ENCODE measurements at places on chromosomes 5 and 9.

DNA sequence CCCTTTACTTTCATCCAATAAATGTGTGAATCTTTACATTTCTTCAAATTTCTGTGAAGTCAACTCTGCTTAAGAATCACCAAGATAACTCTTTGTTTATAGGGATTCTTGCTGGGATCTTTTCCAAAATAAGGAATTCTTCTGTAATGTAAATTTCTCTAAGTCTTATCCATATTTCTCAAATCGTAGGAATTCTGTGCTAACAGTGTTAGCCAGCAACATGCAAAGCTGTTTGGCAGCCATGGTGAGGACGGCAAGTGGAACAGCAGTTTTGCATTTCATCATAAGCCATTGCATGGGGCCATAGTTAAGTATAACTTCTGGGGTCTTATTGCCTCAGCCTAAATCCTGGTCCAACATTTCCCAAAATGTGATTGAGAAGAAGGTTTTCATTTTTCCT lies 310.5 kb upstream of the PRR16 start:
- DNase-seq, result no peak

- no peak for DNase-seq
Measured at GRCh38 chr9:3976865-3977613, 322.8 kb downstream of the GLIS3 start.

- DNase-seq, result no peak
Measured at GRCh38 chr5:98570010-98570409, 203.5 kb upstream of the RGMB start.

DNA sequence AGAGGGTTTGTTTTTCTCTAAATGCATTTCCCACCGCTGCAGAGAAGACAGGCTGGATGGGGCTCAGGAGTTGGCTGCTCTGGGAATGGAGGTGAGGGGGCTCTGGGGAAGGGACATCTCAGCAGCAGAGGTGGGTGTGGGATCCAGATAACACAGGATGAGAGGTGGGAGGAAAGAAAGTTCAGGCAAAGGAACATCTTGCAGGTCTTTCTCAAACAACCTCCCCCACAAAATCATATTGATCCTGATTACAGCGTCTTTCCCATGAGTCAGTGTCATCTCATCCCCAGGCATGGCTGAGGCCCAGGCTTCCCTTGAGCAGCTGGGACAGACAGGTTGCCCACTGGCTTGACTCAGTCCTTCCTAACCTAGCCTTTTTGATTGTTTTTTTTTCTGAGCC lies 11.3 kb upstream of the ACSL6 start:
- DNase-seq, result no peak

DNA sequence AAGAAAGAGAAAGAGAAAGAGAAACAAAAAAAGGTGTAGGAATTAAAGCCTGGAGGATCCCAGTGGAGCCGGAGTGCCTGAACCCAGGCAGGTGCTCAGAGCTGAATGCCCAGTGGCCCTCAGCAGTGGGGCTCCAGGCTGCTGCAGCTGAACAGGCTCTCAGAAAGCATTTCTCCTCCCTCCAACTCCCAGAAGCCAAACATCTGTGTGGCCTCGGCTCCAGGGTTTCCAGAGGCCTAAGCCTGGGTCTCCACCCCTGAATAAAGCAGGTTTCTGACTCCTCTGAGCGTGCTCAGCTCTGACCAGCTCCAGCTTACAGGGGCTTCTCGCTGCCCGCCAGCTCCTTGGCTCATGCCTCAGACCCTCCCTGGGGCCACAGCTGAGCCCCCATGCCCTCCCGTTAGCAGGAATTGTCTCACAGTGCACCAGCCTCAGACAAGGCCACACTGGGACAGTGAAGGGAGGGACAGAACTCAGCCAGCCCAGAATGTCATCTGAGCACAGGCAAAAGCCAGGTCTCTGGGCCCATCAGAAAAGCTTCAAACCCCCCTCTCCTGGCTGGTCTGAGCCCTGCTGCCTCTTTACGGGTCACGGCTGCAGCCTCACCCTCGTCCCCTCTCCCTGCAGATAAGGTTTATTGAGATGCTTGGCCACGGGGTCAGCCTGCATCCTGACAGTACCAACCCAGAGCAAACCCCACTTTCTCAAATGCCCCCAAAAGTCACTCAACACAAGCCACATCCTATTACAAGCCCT lies 114.4 kb upstream of the PPP1R26 start:
- DNase-seq, result no peak

- no peak for DNase-seq
Measured at GRCh38 chr9:111700776-111701175, 39.4 kb downstream of the GNG10 start.

DNA sequence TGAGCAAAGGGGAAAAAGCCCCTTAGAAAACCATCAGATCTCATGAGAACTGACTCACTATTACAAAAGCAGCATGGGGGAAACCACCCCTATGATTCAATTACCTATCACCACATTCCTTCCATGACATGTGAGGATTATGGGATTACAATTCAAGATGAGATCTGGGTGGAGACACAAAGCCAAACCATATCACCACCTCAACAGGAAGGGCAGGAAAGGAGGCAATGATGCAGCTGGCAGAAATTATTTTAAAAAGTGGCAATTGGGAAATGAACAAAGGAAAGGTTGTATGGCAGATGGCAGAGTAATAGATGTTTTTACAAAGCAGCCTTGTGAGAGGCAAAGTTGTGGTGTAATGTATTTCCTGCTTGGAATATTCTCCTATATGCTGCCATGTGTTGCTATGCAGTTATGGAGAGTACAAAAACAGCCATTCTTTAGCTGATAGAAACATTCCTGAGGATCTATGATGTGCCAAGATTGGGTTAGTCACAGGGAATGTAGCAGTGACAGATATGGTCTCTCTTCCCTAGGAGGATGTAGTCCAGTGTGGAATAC lies 138.8 kb downstream of the SMC2 start:
- no peak for DNase-seq

All from NCI-H2081 treated with DMSO at 0.1 percent for 48 hours (cell line).